ENCODE measurements at places on chromosomes 5 and 9.

- no peak for DNase-seq
These were observed 39.8 kb downstream of the SERINC5 start for GRCh38 chr5:80216096-80216495.

GRCh38 chr9:118088090-118088489, 383.9 kb downstream of the TLR4 start:
- DNase-seq: no peak

DNA sequence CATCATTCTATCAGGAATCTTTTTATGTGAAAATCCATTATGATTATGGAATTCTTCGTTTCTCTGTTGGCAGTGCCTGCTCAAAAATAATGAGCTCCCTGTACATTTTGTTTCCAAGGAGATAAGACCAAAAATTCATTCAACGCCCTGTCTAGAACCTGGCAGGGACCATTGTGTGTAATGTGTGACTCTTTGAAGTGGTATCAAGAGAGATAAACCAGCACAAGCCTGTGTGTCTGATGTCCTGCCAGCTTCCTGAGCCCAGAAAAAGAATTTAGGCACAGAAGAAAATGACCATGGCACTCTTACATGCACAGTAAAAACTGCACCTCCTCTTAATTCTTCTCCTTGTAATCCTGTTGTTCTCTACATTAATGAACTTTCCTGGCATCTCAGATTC, 177.4 kb downstream of the SAXO1 start:
- no peak for DNase-seq

DNA sequence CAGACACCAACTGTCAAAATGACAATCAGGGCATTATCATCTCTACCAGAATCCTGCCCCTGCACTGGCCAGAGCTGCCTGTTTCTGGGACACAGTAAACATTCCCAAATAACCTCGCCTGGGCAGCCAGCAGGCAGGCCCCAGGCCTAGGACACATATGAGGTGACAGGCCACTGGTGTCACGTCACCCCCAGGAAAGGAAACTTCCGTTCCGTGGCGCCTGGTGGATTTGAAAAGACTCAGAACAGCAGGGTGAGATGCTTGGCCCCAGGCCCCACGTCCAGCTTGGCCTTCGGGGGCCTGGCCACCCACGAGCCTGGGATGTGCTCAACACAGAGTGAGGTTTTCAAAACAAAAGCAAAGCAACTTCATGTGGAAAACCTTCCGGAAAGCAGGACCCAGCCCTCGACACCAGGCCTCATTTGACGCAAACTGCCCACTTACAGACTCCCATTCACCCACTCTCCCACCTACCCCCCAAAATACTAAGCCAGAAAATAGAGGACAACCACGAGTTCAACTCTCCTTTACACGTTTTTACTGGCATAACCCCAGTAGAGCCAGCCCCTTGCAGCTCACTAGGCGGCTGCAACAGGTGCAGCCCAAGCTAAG, 1.2 kb downstream of the SEMA4D start:
- DNase-seq: no peak

GRCh38 chr9:13860019-13860418, 453.9 kb downstream of the NFIB start:
- no peak for DNase-seq

GRCh38 chr9:130927995-130928900, 10.8 kb downstream of the FIBCD1 start:
- DNase-seq: no peak

DNA sequence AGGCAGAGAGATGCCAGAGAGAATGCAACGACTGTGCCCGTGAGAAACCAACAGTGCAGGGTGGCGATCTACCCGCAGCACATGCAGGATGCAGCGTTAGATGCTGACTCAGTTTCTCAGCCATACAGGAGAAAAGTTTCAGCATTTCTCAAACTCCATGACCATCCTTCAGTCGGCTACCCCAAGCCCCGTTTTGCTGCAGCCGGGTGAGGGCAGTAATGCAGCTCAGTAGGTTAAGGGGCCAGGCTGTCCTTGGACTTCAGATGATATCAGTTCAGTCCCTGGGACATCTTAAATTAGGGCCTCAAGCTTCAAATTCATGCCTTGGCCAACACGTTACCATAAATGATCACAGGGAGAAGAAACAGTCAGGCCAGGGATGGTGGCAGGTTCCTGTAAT, 125.5 kb downstream of the PALM2AKAP2 start:
- DNase-seq: no peak

DNA sequence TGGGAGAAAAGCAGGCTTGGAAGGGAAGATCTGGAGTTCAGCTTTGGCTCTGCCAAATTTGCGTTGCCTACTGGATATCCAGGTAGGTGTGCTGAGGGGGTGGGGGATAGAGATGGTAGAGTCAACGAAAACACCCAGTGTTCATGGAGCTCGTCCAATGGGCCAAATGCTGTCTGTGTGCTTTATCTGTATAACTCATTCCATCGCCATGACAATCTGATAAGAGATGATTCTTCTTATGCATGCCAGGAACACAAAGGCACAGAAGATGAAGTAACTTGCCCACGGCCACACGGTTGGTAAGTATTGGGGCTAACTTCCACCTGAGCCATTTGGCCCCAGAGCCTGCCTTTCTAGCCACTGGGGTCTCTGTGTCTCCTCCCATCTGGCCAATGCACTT, 53.2 kb downstream of the BOD1 start:
- no peak for DNase-seq

- DNase-seq: no peak
These were observed 67.2 kb upstream of the SUSD1 start for GRCh38 chr9:112242147-112242804.

DNA sequence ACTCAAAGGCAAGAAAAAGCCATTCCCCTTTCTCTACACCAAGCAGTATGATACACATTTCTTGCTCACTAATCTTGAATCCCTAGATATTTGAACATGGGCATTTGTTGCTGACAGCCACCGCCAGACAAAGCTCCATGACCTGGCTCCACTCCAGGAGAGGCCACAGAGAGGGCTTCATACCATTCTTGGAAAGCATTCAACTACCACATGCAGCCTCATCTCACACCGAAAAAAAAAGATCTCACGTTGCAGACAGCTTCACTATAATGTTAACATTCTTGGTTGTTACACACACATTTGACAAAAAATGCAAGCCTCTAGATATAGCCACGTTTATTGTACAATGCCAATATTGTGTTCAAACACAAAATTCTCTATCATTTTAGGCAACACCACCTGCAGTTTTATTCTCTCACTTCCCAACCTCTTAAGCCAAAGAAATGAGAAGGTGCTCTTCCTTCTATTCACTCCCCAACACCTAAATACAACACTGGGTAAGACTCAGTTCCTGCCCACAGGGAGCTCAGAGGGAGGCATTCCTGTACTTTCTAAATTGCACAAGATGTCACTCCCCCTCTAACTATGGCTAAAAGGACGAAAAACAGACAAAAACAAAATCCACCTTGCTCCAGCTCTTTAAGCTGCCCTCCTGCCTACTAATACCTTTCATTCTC, 222.4 kb downstream of the TSSK1B start:
- no peak for DNase-seq

GRCh38 chr5:88606626-88607025, 276.4 kb downstream of the MEF2C start:
- no peak for DNase-seq

DNA sequence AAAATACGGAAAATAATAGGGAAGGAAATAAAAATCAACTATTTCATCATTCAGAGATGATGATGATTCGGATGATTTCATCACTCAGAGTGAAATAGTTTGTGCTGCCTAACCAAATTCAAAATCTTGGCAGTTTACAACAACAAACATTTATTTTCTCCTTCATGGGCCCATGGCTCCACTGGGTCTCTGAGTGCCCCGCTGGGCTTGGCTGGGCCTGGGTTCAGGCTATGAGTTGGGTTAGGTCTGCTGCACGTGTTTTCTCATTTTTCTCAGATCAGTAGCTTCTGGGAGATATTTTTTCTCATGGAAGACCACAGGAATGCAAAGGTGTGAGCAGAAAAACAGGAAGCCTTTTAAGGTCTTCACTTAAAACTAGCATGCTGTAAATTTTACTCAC, 24.0 kb upstream of the F2RL1 start:
- DNase-seq: no peak

DNA sequence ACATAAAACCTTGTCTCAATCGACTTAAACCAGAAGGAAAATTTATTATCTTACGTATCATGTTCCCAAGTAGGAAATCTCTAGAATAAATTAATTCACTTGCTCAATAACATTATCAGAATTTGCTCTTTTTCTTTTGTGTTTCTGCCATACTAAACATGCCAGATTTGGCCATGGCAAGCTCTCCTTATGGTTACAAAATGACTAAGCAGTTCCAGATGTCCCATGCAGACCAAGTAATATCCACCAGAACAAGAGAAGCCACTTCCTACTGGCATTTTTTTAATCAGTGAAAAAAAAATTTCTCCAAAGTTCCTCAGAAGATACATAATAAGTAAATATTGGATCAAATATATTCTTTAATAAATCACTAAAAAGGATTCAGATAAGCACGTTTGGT, 25.2 kb upstream of the ADAMTS6 start:
- DNase-seq: no peak

DNA sequence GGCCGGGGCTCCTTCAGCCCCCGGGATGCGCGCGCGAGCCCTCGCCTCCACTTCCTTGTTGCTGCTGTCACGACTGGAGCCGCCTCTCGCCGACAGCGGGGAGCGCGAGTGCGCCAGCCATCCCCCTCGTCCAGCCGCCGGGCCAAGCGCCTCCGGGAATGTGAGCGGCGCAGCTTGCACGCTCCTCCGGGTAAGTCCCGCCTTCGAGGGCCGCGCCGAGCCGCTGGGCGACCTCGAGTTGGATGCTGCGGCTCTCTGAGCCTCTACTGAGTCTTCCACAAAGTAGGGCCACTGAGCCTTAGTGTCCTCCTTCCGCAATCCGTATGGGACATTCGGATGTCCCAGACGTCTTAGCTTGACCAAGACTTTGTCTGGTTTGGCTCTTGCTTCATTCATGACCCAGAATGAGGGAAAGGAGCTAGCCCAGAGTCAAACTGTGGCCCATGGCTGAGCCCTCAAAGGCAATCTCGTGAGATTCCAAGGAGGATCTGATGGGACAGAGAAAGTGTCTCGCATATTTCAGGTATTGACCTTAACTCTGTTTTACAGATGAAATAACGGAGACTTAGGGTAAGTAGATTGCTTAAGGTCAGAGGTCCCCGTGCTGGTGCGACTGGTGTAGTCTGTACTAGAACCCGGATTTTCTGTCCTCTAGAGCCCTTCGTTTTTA, 586 bp downstream of the HMGXB3 start:
- DNase-seq: peak; percentile 24

DNA sequence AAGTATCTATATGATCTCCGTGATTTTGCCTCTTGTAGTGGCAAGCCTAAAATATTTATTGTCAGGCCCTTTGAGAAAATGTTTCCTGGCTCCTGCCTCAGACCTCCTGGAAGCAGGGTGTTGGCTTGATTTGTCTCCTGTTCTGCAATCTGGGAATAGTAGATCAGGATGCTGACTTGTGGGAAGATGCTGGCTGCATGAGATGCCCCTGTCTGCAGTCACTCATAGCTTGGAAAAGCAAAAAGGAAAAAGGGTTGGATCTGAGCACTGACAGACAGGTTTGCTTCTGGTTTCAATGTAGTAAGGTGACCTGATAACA, 16.7 kb downstream of the TJP2 start:
- no peak for DNase-seq

GRCh38 chr9:129553277-129553676, 67.6 kb downstream of the C9orf50 start:
- DNase-seq: no peak

DNA sequence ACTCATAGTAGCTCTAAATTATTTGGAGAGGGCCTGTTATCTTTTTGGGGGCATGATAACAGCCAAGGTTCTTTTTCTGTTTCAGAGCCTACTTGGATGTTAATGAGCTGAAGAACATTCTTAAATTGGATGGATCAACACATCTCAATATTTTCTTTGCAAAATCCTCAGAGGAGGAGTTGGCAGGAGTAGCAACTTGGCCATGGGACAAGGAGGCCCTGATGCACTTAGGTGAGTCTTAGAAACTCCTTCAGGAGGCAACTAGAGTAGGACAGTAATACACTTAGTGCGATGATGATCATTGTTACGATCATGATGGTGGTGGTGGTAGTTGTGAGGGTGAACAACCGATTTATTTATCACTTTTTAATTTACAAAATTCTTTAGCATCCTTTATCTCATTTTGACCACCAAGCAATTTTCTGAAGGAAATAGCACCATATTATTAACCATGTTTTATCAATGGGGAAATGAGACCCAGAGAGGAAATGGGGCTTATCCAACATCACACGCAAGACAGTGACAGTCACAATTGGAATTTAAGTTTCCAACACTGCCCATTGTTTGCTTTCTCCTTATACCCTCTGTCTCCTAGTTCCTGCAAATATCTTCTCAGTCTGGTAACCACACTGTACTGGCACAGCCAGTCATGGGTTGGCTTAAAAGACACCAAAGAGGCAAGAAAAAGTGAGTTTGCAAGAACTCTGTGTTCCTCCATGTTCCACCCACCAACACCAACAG, 54.0 kb downstream of the PAPPA start:
- DNase-seq: no peak

DNA sequence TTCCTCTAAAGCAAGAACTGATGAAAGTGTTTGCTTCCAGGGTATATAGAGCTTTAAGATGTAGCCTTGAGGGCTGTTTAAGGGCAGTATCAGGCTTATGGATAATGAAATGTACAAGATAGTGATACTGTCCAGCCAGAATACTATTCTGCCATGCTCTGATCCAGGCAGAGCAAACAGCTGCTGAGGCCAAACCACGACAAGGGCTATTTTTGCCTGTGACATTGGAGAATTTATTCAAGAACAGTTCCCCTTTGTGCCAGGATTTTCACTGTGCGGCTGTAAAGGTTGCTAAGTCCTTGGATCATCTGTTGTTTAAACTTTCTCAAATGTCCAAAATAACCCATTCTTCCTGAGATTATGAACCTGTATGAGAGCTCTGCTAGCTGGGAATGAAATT, 70.4 kb downstream of the OTP start:
- no peak for DNase-seq
